Activated CD4-positive, alpha-beta T cell treated with anti-CD3 and anti-CD28 coated beads for 36 hours (primary cell): ENCODE measurements at places on chromosomes 2 and 18. TPM values are rescaled to one million over a fixed set of nuclear protein-coding genes. Genes with fewer than 3 reads are reported as not detected.

DNA sequence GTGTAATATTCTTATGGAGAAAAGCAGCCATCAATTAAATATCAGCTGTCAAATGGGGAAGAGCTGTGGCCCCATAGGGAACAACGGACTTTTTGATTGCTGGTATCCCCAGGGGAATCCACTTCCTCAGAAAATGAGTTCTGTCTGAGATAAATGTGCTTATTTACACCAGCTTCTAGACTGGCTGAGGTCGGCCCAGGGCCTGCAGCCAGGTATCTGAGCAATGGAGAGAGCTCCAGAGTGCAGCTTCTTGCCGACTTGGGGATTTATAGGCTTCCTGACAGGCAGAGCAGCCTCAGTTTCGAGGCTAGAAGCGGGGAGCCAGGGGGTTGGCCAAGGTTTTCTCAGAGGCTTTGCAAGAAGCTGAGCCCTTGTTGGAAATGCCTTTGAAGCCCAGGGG, 67.2 kb downstream of the MCFD2 start:
- no peak for DNase-seq

DNA sequence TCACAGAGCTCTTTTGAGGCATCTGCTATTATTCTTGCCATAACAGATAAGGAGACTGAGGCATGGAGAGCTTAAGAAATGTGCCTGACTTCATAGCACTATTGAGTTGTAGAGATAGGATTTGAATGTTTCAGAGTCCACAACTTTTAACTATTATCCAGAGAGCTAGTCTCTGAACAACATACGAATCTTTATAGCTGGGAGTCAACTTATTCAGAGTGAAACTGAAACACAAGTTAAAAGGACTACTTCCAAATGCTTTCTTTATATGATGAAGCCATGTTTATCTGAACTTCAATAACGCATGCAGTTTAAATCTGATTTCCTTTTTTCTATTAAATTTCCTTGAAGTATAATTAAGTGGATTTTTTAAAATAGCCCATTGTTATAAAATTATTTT, 268.8 kb downstream of the IKZF2 start:
- DNase-seq, result no peak

DNA sequence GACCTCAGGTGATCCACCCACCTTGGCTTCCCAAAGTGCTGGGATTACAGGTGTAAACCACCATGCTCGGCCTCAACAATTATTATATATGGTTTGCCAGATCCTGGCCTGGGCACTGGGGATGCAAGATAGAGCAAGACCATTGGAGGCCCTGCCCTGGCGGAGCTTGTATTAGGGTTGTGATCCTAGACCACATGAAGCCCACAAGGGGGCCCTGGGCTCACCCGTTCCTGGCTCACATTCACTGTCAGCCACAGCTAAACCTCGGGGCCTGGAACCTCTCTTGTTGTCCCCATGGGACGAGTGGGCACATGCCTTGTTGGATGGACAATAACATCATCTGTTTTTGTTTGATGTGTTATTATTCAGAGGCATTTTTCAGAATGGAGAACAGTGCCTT, 14.9 kb downstream of the HPCAL1 start:
- no peak for DNase-seq

DNA sequence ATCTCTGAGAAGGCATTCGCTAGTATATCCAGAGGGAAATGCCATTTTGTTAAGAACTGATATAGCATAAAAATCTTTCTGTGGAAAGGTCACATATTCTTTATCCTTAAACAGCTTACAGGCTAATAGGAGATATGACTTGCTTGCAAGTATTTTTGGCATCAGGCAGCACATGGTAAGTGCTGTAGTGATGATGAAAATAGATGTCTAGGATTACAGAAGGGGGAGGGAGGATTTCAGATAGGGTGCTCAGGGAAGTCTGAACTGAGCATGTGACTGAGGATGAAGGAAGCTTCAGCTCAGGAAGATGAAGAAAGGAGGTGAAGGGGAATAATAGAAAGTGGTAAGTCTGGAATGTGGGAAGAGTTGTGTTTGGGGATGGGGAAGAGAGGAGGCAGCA, 158.5 kb upstream of the NOSTRIN start:
- no peak for DNase-seq

DNA sequence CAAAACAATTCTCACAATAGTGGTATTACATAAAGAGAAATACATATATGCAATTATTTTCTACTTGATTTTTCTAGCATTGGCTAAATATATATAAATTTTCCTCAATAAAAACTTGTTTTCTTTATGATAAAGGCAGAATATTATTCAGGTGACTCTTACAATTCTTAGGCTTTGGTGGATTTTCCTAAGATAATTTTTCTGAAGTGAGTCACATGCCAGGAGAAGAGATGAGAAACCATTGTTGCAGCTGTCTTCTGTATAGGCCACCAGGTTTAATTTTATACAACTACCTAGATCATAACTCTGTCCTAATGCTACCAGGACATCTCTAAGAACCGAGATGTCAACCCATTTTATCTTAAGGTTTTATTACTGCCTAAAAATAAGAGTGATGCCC, 552.4 kb upstream of the CDH2 start:
- DNase-seq, result no peak

- DNase-seq, result no peak
Measured at GRCh38 chr2:112737542-112738232, 16.9 kb downstream of the NT5DC4 start.

Gene C2orf72
- 3.8 TPM for total RNA-seq

Gene SAP130
- total RNA-seq, result 35.8 TPM

DNA sequence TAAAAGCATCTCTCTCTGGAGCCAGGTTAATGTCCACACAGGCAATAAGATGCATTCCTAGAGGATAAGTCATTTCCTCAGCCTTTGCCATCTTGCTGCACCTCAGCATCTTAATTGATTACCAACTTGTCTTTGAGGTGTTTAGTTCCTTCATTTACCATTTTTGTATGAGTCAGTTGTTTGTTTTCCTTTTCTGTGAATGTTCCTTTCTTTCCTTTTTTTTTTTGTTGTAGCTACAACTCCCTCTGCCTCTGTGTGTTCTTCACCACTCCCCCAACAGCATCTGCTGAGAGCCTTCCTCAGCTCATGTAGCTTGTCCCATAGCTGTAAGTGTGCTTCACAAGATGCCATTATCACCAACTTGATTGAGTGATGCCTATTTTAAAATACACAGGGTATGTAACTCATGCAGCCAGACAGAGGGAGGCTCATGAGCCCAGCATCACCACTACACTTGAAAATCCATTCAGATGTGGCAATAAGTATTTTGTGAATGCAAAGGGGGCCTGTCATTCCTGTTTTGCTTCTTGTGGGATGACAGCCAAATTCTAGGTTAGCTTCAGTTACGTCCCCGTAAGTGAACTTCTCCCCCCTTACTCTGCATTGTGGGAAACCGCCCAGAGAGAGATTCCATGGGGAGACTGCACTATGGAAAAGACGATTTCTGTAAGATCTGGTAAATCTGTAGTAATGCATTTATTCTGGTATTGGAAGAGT, 315.9 kb upstream of the ZEB2 start:
- no peak for DNase-seq

GRCh38 chr18:41012194-41012593, 942.8 kb upstream of the PIK3C3 start:
- DNase-seq, result no peak

DNA sequence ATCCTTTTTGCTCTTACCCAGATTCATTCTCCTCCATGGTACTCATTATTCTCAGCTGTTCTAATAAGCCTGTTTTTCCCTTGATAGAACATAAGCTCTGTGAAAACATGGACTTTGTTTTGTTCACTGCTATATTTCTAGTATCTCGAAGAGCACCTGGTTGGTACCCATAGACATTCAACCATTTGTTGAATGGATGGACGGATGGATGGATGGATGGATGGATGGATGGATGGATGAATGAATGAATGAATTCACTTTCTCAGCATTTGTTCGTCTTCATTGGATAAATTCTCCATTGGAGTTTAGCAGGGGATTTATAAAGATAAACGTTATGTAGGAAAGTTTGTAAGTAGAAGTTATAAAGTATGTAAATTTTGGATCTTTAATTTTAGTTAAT, 2.9 kb downstream of the FAM171B start:
- DNase-seq, result no peak

DNA sequence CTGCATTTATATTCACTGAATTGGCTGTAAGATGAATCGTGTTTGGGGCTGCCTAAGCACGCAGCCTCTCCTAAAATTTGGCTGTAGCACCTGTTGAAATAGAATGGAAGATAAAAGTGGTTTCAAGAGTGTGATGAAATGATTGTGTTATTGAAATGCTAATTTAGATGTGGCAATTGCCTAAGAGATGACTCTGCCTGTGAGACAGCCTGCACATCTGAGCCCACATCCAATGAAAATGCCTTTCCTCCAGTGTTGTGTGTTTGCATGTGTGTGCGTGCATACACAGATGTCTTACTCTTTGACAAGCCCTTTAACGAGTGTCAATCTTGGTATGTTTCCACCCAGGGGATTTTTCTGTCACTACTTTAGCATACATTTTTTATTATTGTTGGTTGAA, 346.9 kb downstream of the MEIS1 start:
- no peak for DNase-seq

DNA sequence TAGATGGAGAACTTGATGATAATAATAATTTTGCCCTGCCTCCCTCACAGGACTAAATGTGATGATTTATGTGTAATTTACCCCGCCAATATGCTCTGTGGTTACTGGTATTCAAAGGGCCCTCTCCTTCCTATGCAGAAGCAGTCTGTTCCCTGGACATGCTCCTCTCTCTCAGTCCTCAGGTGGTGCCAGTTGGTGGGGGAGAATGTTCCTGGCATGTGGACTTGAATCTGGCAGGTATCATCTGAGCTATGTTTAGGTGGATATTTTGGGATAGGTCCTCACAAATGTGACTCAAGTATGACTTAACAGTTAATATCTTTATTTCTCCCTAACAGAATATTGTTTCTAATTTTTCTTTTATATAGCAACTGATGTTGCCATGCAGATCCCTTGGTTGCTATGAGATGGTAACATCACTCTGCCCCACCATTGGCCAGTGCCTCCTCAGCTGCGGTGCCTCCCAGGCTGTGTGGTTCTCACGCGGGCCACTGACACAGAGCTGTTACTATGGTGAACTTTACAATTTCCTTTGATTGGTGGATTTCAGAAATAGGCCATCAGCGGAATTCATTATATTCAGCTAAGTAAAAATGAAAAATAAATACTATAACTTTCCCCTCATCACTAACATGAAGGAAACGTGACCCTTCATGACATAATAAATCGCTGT, 106.7 kb upstream of the PELI1 start:
- DNase-seq, result no peak

- DNase-seq, result no peak
Measured at GRCh38 chr2:240742602-240743095, 51.0 kb downstream of the AQP12A start.

GRCh38 chr2:29573612-29574011, 347.8 kb downstream of the ALK start:
- DNase-seq, result no peak

- DNase-seq, result no peak
Measured at GRCh38 chr18:33755391-33755790, 177.4 kb downstream of the ASXL3 start.

GRCh38 chr18:12053289-12053688, 40.4 kb upstream of the ANKRD62 start:
- no peak for DNase-seq

DNA sequence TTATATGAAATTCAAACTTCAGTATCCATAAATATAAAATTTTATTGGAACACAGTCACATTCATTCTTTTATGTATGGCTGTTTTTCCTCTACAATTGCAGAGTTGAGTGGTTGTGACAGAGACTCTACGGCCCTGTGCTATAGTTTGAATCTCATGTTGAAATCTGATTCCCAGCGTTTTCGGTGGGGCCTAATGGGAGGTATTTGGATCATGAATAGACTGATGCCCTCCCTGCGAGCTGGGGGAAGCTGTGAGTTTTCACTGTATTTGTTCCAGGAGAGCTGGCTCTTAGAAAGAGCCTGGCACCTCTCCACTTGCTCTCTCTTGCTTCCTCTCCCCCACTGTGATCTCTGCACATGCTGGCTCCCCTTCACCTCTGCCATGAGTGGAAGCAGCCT, 1.7 kb downstream of the PFN4 start:
- DNase-seq, result no peak

Gene SCG2
- not detected for total RNA-seq

GRCh38 chr18:64474255-64474654, 325.4 kb upstream of the LINC00305 start:
- DNase-seq, result no peak

Gene CROCC2
- not detected for total RNA-seq

Gene OBSL1
- 1.9 TPM for total RNA-seq

GRCh38 chr2:18399601-18400000, 160.9 kb downstream of the RDH14 start:
- DNase-seq, result no peak

DNA sequence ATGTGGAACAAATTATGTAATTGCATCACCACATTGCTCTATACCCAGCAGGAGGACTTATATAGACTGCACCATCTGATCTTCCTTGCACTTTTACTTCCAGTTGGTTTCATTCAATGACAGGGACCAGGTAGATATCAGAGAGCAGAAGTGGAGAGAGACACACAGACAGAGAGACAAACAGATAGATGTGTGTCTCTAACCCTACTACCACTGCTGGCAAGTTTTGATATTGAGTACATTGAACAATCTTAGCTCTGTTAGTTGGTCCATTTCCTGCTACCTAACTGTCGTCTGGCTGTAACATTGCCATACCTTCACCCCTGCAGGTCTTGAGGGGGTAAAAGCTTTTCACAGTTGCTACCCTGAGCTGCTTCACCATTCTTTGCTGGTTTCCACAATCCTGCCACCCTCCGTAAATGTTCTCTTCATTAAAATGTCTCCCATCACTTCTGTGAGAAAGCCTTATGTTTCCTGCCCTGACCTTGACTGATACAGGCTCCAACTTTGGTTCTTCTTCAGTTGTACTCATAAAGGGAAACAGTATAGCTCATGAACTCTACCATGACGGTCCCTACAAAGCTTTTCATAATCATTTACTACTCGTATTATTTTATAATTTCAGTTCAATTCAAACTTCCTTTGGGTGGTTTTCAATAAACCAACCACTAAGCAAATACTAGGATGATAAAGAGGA, 62.3 kb upstream of the ITGA4 start:
- no peak for DNase-seq

Gene RPS27A
- 674 TPM for total RNA-seq

GRCh38 chr2:67186326-67186725, 210.8 kb upstream of the ETAA1 start:
- no peak for DNase-seq

- peak; percentile 74 for DNase-seq
Measured at GRCh38 chr2:237291138-237291792, 122.7 kb downstream of the COL6A3 start.

Gene ZNF385B
- total RNA-seq, result not detected

- no peak for DNase-seq
Measured at GRCh38 chr2:232576995-232577394, 26.5 kb downstream of the EIF4E2 start.

DNA sequence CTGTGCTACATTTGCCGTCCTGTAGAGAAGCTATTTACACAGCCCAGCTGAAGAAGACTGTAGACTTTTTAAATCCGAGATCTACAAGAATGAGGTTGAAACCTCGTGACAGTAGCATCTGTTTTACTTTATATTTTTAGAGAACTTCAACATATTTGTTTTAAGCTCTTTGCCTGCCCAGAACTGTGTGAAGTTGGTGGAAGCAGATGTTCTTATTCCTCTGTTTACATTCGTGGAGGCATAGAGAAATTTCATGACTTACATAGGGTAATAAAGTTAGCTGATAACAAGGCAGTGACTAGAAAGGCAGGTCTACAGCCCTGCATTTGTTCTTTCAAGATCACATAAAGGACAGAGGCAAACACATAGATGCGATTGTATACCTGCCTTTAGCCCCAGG, 47.0 kb upstream of the MAP3K20 start:
- DNase-seq, result no peak

Gene TMEM163
- total RNA-seq, result 0.11 TPM

Gene SP9
- total RNA-seq, result not detected

GRCh38 chr2:235968155-235968554, 200.0 kb downstream of the GBX2 start:
- no peak for DNase-seq

Gene HOXD9
- total RNA-seq, result not detected
